ENCODE measurements at places on chromosomes 12 and 14.

GRCh38 chr12:93015871-93016751, 87.0 kb upstream of the EEA1 start:
- no peak for DNase-seq

DNA sequence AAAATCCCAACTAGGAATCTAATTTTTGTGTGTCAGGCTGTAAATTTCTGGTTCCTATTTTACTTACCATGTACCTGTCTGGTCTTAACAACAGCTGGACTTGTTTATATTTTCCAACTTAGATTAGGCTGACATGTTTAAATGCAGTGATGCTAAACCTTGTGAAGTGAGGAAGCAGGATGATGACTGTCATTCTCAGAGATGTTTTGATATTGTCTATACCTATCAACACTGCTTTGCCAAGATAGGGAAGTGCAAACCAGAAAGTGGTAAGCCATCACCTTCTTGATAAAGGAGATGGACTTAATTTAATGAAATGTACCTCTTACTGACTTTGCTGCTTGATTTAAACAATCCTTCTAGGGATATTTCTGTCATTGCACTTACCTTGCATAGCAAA, 2.1 kb downstream of the BICD1 start:
- no peak for DNase-seq

- DNase-seq = no peak
Measured at GRCh38 chr14:98368221-98368620, 903.8 kb downstream of the BCL11B start.

GRCh38 chr14:99395909-99396530, 84.6 kb downstream of the SETD3 start:
- no peak for DNase-seq

DNA sequence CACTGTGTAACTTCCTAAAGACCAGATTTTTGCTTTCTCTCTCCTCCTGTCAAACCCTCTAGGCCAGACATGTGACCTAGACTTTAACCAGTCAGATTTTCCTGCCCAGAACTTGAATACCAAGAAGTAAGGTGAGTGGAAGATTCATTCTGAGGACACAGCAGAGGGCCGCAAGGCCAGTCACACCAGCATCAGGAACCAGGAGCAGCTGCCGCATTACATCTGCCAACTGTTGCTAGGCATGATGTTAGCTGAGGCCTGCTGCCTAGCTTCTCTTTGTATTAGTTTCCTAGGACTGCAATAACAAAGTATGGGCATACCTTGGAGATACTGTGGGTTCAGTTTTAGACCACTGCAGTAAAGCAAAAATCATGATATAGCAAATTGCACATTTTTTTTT, 101.9 kb upstream of the BMP4 start:
- DNase-seq = no peak

GRCh38 chr12:16094437-16094836, 183.0 kb downstream of the SLC15A5 start:
- no peak for DNase-seq

GRCh38 chr12:93140325-93140724, 211.2 kb upstream of the EEA1 start:
- no peak for DNase-seq

DNA sequence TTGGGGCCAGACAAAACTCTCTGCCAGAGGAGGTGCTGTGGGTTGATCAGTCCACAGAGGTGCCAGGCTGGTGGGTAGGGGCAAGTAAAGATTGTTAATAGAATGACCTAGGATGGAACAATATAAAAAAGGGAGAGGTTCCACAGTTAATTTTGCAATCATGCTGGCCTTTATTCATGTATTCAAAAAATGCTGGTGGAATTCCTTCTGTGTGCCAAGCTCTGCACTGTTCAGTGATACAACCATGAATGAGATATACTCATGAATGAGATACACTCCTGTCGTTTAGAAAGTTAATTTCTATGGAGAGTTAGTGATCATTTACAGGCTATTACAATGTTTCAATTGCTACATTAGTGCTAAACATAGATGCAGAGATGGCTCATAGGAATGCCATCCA, 252.6 kb upstream of the RMST start:
- DNase-seq = no peak

DNA sequence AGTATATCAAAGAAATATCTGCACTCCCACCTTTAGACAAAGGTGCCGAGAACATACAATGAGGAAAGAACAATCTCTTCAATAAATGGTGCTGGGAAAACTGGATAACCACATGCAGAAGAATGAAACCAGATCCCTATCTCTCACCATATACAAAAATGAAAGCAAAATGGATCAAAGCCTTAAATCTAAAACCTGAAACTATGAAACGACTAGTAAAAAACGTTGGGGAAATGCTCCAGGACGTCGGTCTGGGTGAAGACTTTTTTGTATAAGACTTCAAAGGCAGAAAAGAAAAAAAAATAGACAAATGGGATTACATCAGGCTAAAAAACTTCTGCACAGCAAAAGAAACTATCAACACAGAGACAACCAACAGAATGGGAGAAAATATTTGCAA, 83.8 kb downstream of the PPM1A start:
- DNase-seq = no peak

GRCh38 chr12:83793616-83794015, 1106.9 kb downstream of the TMTC2 start:
- DNase-seq = no peak

DNA sequence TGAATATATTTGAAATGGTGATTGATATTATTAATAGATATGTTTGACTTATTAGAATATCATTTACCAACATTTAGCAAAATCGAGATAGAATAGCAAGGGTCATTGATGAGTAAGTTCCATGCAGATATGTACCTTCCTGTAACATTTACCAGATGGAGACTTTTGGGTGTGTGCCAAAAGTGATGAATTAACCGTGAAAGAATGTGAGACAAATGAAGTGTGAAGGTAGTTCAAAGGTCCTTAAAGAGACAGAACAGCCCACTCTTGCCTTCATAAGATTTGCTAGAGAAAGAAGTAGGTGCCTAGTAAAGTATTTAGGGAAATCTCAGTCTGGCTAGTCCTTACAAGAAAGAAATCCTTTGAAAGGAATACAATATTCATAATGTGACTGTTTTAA, 45.5 kb downstream of the FGD4 start:
- no peak for DNase-seq

GRCh38 chr12:19138956-19139355, 9.4 kb downstream of the PLEKHA5 start:
- no peak for DNase-seq

DNA sequence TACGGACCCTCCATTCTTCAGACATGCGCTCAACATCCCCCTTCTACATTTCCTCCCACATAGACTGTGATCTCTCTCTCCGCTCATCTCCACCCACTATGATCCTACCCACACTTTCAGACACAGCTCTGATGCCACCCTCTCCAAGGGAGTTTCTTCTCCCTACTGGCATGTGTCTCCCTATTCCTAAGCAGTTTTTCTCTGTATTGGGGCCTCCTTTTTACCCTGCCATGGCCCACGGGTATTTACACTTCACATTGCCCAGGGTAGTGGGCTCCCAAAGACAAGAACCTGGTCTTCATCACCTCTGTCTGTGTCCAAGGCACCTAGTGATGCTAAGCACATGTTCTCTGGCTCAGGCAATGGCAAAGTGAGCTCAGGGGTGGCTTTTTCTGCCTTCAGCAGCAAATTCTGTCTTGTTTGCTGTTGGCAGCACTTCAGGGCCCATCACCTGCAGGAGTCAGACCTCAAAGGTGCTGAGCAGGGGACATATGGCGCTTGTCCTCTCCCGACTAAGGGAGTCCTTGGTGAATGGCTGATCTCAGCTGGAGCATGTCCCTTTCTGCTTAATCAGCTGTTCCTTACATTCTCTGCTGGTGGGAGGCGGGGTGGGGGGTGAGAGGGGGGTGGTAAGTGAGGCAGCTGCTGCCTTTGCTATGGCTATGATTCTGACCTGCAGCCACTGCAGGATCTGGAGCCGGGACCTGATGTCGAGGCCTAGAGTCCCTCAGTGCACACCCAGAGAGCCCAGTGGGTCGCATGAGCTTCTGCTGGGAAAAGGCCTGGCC, 256.8 kb downstream of the PCNX1 start:
- DNase-seq = no peak

DNA sequence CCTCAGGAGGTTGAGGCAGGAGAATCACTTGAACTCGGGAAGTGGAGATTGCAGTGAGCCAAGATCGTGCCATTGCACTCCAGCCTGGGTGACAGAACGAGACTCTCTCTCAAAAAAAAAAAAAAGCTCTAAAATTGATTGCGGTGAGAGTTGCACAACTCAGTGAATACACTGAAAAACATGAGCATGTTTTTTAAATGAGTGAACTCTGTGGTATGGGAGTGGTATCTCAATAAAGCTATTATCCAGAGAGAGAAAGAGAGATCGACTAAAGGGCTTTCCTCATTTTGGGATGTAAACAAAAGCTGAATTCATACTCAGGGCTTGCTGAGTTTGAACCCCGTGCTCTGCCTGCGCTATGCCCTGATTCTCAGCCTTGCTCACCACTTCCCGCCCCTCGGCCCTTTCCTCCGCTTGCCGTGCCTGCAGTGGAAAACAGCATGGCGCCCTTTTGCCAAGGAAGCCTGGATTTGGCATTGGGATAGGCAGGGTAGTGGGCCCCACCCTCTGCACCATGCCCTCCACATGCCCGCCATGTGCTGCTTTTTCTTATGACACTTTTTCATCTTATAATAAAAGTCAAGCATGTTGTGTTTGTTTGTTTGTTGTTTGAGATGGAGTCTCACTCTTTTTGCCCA, 102.5 kb downstream of the LGMN start:
- DNase-seq = no peak

DNA sequence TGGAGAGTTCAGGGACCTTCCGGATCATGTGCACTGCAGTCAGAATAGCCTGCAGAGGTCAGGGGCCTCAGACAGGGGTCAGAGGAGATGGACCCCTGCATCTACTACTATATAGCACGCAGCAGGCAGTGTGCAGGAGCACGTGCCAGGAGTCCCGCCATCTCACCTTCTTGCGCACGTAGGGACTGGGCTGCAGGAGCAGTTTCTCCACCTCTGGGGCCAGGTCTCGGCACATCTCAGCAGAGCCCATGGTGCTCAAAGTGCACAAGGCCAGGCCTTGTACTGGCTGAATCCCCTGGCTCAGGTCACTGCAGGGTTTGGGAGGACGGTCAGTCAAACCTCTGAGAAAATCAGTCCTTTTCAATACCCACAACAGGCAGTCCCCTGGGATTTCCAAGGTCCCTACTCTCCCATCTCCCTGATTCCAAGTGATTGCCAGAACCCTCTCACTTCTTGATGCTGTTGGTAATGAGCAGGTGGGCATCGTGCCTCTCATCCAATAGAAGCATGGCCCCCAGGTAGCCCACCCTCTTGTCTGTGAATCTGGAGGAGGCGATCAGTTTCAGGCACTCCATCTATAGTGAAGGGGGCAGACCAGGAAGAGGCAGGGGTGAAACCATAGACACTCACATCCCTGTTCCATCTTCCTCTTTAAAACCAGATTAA, 1.3 kb downstream of the AP1G2 start:
- DNase-seq = no peak

- no peak for DNase-seq
Measured at GRCh38 chr12:131366261-131366871, 344.5 kb upstream of the SFSWAP start.

GRCh38 chr14:96587823-96588385, 85.7 kb downstream of the PAPOLA start:
- DNase-seq = no peak

DNA sequence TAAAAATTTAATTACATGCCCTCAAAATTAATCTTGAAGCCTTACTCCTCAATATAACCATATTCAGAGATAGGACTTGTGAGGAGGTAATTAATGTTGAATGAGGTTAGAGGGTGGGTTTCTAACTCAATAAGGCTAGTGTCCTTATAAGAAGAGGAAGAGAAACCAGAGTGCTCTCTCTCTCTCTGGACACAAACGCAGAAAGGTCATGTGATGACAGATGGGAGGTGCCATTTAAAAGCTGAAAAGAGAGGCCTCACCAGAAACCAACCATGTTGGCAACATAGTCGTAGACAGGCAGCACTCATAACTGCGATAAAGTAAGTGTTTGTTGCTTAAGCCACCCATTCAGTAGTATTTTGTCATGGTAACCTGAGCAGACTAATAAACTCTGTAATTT, 378.5 kb upstream of the LMO3 start:
- DNase-seq = no peak

GRCh38 chr12:39401459-39401858, 41.5 kb downstream of the KIF21A start:
- no peak for DNase-seq

Measured in dorsolateral prefrontal cortex (tissue), 122 donors.